Neural progenitor cell (in vitro differentiated cells): ENCODE measurements at places on chromosomes 4 and X. TPM values are rescaled to one million over a fixed set of nuclear protein-coding genes. Genes with fewer than 3 reads are reported as not detected.

DNA sequence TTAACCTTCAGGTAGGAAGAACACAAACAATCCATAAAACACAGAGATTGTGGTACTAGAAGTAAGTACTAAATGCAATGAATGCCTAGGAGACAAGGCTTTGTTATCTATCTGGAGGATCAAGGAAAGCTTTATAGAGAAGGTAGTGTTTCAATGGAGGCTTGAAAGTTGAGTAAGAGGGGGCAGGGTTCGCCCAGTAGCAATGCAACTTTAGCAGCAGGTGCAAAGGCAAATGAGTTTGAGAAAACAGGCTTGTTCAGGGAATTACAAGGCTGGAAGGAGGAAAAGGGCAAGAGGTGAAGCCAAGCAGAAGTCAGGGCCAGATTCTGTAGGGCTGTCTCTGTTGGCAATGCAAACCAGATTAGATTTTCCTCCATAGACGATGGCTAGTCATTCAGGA, 35.5 kb upstream of the AMELX start:
- DNase-seq, result peak; percentile 16

DNA sequence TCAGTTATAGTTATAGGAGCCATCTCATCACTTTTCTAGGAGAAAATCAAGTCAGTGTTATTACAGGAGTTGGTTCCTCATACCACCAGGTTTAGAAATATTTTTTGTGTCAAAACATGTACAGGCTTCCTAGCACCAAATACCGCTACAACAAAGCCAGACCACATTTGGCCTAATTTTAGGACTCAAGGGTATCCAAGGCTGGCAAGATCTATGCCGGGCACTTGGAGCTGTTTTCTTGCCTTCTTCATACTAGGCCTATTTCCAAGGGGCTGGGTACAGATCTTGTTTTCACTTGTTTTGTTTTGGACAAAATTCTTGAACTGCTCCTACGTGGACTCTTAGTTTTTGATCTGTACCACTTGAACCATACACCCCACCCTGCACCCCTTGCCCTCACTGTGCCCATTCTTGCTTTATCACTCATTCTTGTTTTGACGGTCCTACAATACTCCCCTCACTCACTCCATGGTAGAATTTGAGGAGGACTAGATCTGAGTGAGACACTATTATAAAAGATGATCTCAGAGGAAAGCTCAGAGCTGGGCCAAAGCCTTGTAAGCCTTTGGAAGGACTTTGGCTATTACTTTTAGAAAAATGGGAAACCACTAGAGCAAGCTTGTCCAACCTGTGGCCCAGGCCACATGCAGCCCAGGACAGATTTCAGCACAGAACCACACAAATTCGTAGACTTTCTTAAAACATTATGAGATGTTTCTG, 17.7 kb upstream of the TMEM144 start:
- DNase-seq, result no peak

DNA sequence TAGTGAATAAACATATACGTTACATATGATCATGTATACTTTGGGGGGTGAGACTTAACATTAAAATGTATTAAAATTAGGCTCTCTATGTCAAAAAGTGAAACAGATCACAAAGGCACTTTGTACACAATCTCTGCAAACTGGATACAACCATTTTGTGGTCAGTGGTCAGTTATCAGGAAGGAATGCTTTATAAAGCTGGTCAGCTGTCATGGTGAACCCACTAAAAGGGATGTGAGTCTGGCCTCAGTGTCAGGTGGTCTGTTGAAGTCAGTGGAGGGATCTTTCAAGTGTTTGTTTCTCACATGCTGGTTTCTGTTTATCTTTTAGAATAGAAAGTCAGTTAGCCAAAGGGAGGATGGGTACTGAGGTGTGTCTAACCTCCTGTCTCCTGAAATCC, 875.5 kb upstream of the INTU start:
- no peak for DNase-seq

DNA sequence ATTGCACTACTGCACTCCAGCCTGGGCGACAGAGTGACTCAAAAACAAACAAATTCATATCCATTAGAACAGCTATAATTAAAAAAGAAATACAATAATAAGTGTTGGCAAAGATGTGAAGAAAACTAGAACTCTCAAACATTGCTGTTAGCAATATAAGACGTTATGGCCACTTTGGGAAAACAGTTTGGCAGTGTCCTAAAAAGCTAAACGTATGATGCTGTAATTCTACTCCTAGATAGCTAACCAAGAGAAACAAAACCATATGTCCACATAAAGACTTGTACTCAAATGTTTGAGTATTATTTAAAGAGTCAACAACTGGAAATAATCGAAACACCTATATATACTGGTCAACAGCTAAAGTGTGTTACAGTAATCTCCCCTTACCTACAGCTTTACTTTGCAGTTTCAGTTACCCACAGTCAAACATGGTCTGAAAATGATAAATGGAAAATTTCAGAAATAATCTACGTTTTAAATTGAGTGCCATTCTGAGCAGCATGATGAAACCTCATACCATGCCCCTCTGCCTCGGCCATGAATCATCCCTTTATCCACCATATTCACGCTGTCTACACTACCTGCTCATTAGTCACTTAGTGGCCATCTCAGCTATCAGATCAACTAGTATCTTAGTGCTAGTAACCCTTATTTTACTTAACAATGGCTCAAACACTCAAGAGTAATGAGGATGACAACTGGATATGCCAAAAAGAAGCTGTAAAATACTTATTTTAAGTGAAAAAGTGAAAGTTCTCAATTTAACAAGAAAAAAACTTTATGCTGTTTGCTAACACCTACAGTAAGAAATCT, 4.9 kb downstream of the ELF2 start:
- no peak for DNase-seq

DNA sequence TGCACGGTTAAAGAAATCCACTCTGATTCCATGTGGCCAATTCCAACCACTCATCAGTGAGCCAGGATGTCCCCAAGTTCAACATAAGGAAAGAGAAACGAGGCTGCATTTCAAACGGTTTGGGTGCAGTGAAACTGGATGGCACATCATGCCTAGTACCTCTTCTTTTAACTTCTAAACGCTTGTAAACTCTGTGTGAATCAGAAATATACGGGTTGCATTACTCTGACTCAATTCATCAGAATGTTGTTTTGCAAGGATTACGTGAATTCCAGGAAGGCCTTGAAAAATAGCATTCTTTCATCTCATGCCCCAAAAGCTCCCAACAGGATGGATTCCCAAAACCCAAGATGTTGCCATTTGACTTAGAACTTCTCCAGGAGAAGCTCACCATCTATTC, 270.4 kb downstream of the LDB2 start:
- no peak for DNase-seq

DNA sequence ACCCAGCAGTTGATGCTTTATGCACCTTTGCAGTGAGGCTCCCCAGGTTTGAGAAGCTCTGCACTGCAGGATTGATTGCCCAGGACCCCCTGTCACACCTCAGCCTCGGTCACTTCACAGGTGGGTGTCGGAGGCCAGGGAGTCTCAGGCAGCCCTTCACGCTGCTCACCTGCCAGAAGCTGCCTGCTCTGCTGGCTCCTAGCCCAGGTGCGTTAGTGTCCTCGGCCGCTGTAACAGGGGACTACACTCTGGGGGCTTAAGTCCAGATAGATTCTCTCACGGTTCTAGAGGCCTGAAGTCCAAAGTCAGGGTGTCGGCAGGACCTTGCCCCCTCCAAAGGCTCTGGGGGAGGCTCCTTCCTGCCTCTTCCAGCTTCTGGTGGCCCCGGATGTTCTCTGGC, 79.9 kb downstream of the CPZ start:
- no peak for DNase-seq

GRCh38 chr4:54662901-54663585, 5.3 kb downstream of the KIT start:
- DNase-seq, result no peak

DNA sequence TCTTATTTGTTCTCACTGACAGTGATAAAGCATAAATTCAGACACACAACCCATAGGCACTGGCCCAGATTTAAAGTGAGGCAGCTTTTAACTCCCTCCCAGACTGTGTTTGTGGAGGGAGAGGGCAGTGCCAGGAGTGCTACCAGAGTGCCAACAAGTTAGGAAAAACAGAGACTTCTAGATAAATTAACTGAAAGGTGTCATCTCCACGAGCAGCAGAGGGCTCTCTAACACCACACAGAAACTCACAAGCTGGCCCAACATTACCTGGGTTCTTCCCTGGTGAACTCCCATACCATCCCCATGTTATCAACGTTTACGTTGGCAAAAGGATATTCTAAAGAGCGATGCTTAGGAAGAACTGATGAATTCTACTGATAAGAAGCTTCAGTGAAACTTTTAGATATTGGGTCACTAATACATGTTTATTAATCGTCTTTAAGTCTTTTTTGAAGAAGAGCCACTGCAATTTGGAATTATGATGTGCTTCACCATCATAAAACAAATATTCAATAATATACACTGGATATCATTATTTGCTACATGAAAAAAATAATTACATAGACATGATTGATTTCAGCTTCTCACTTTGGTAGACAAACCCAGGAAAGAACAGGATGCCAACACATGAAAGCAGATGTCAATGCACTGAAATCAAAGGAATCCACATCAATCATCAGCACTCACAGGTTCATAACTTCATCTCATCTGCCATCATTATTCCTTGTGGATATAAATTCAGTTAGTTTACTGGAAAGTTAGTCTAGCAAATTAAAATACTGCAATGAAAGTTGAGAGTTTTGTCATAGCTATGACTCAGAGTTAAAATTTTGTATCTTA, 121.2 kb upstream of the NAP1L5 start:
- DNase-seq, result peak; percentile 57

DNA sequence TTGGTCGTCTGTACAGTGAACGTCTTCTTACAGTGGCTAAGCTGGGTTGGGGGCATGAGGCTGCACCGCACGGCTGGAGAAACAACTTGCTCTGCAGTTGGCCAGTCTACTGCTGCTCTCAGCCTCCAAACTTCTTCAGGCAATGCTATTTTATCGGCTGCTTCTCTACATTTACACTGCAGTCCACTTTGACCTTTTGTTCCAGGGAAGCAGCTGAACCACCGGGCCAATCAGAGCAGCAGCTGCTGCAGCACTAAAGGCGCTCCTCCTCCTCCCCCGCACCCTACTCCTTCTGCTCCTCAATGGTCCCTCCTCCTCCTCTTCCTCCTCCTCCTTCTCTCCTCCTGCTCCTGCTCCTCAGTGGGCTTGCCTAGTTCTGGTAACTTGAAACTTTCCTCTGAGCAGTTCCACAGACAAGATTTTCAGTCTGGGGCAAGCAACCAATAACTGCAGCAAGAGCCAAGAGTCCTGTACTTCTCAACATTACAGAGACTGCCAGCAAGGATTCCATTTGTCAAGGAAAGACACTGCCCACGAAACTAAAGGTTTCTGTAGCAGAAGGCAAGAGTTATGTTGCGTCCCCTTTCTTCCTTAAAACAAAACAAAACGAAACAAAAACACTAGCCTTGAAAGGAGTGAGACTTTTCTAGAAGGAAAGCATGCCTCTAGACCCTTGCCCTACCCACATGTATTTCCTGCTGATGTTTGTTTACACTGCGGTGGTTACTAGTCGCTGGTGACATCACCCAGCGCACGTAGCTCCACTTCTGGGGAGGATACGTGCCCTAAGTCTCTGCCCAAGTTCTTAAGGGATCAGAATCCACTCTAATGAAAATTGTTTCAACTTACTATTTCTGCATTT, 125.7 kb upstream of the NAP1L5 start:
- DNase-seq, result peak; percentile 86

GRCh38 chr4:5842456-5842855, 50.4 kb downstream of the CRMP1 start:
- no peak for DNase-seq

GRCh38 chr4:1511441-1512041, 105.3 kb upstream of the NKX1-1 start:
- no peak for DNase-seq

Gene JCHAIN
- 0.09 TPM in 1 of 2 replicates, not detected in the other for total RNA-seq

Gene COL4A5
- 104 and 115 TPM in 2 replicates for total RNA-seq

Gene DMP1
- not detected in 2 replicates for total RNA-seq

Gene ODAM
- total RNA-seq, result not detected in 2 replicates

Gene OTC
- not detected in 2 replicates for total RNA-seq

Gene CAPN6
- total RNA-seq, result 226 and 232 TPM in 2 replicates

Gene FGFR3
- total RNA-seq, result 4.8 and 17.0 TPM in 2 replicates

Gene GRIA2
- total RNA-seq, result 0.07 TPM in 1 of 2 replicates, not detected in the other

Gene GLRB
- 2.7 and 6.1 TPM in 2 replicates for total RNA-seq
